ENCODE measurements at places on chromosomes 7 and 10.

DNA sequence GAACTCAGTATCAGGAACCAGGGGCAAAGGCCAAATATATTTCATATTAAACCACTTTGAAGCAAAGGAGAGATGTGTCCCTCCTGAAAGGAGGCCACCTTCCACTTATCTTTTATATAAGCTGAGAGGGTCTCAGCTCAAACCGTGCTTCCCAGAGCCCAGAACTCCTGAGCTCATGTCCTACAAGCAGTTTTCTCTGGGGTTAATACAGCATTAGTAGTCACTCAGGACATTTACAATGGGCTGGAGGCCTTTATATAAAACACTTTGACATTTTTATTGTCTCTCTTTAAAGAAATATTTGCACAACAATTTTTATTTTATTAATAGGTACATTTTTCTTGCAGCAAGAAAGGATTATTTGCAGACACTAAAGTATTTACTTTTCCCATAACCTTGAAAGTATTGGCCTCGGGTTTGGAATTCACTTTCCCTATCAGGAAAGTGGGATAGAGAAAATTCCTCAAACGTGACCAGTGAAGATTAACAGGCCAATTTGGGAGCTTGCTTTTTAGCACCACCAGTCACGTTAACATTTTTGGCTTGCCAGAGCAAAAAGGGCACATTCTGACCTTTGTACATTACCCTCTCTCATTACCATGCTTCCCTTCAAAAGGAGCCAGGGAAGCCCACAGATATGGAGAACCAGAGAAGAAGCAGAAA is 464.9 kb upstream of the NRP1 start:
- no peak for DNase-seq

GRCh38 chr10:70324951-70325781 is 41.4 kb upstream of the NPFFR1 start:
- DNase-seq: no peak

DNA sequence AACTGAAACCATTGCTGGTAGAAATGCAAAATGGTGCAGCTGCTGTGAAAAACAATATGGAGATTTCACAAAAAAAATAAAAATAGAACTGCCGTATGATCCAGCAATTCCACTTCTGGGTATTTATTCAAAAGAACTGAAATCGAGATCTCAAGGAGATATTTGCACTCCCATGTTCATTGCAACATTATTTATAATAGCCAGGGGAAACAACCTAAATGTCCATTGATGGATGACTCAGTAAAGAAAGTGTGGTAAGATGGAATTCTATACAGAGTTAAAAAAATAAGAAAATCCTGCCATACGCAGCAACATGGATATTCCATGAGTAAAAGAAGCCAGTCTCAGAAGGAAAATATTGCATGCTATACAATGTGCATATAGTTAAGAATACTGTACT is 290.6 kb upstream of the GHITM start:
- no peak for DNase-seq

DNA sequence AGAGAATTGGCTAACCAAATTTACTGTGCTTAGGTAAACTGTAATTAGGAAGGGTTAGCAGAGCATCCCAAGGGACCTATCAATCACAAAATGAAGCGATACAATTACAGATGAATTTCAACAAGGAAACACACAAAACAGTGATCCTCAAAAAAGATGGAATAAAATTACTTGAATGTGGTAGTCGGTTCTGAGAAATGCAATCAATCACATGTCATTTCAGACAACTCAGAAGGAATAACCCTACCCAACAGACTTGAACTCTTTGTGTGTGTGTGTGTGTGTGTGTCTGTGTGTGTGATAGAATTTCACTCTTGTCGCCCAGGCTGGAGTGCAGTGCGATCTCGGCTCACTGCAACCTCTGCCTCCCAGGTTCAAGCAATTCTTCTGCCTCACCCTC is 43.5 kb downstream of the ST8SIA6 start:
- DNase-seq: no peak

DNA sequence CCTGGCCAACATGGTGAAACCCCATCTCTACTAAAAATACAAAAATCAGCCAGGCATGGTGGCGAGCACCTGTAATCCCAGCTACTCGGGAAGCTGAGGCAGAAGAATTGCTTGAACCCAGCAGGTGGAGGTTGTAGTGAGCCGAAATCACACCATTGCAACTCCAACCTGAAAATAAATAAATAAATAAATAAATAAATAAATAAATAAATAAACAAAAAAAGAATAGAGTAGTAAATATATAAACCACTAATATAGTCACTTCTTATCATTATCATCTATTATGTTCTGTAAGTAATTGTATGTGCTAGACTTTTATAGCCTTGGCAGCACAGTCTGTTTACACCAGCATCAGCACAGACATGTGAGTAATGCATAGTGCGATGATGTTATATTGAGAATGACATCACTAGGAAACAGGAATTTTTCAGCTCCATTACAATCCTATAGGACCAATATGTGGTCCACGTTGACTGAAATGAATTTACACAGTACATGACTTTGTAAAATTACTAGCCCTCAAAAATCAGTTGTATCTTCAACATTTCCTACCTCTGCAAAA is 385.4 kb upstream of the ANKRD30A start:
- no peak for DNase-seq

DNA sequence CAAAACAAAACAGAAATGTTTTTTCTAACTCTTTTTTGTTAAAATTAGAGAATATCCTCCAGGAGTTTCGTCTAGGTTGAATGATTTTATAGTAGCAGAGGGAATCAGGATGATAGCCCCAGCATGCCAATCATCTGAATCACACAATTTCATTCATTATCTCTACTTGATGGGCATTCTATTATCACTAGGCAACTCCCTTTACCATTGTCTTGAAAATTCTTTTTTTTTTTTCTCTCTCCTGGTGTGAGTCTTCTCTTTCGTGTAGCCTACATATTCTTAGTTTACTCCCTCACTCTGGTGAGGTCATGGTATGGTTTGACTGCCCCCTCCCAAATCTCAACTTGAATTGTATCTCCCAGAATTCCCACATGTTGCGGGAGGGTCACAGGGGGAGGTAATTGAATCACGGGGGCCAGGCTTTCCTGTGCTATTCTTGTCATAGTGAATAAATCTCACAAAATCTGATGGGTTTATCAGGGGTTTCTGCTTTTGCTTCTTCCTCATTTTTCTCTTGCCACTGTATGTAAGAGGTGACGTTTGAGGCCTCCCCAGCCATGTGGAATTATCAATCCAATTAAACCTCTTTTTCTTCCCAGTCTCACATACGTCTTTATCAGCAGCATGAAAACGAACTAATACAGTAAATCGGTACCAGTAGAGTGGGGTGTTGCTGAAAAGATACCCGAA is 105.0 kb downstream of the OTUD1 start:
- DNase-seq: no peak

GRCh38 chr10:19014498-19014897 is 34.1 kb upstream of the MALRD1 start:
- no peak for DNase-seq

DNA sequence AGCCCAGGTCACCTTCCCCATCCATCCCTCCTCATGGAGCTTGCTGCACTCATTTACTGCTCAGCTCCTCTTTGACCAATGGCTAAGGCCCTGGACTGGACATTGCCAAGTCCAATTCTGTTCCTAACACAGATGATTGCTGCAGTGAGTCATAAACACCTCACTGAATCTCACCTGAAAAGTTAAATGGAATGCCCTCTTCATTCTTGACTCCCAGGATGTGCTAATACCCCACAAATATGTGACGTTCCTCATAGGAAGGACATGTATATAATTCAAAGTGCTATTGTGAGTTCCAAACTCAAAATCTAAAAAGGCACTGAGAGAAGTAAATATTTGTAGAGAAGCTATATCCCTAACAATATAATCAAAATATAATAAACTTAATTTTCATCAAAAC is 73.5 kb upstream of the DLX6 start:
- DNase-seq: no peak

- peak; percentile 75 for DNase-seq
These were observed 1.8 kb downstream of the GNG11 start for GRCh38 chr7:93923296-93923695.

- no peak for DNase-seq
These were observed 139.7 kb downstream of the TMEM26 start for GRCh38 chr10:61313460-61313859.

DNA sequence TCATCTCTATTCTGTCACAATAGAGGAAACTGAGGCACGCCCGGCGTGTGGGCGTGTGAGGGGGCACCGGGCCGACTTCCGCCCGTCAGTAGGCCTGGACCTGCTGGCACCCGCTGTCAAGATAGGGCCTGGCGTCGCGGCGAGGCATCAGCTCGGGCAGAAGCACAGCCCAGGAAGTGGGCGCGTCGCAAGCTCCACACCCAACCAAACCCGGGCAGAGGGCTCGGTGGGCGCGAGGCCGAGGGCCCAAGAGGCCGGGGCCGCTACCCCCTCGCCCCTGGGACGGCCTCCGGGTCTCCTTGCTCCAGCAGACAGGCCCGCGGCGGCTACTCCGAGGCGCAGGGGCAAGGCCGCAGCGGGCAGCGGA is 91.2 kb downstream of the SPAG6 start:
- DNase-seq: no peak

- no peak for DNase-seq
These were observed 15.3 kb upstream of the KCNIP2 start for GRCh38 chr10:101858723-101859500.

DNA sequence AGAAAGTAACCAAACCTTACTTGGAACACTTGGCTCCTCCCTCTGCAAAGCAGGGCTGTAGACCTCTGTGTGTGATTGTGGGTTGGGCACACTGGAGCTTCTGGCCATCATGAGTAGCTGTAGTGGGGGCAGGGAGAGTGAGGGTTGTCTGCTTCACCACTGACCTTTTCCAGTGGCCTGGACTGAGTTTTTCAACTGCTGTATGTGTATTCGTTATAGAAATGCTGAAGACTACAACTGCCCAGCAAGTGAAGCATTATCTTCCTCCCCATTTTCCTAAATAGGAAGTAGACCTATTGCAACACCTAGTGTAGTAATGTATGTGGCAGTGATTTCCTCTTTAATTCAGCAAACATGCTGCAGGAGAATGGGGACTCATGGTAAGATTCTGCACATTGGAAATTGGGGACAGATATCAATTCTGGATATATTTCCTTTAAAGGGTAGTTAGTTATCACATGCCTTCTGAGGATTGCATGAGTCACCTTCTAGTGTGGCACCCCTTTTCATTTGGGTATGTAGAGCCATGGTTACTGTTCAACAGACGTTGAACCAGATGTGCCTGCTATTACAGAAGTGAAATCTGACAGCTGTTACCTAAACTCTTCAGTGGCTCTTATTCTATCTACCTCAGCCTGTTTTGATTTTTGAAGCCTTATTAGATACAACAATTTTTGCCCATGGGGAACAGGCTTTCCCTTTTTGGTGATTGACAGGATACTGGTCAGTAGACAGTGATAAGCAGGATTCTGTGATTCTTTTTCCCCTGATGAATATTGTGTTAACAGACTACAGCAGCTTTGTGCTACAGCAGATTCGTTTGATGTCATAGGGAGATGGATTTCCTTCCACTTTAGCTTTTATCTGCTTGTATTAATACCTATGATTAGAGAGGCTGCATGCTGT is 130.9 kb downstream of the SND1 start:
- no peak for DNase-seq

DNA sequence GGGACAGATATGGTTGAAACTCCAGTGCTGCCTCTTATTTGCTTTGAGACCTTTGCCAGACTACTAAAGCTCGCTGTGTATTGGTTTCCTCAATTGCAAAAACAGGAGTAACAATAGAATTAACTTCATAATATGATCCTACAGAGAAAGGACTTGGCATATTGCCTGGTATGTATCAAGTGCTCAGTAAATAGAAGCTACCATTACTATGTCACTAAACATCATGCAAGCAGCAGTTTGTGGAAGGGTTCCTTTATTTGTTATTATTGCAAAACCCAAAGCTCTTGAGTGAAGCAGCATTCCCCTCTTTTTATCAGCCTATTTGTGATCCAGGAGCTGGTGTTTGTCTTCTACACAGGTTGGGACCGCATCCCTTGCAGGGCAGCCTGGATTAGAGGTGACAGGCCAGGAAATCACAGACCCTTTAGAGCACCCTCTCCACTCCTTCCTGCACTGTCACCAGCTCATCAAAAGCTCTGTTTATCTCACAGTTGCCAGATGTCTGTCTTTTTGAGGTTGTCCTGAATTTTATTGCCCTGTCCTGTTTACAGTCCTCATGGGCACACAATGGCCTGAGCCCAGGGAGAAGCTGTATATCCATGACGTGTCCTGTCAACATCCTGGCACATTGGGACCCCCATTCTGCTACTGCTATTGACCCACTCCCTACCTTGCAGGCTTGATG is 121.5 kb downstream of the SNX10 start:
- no peak for DNase-seq

DNA sequence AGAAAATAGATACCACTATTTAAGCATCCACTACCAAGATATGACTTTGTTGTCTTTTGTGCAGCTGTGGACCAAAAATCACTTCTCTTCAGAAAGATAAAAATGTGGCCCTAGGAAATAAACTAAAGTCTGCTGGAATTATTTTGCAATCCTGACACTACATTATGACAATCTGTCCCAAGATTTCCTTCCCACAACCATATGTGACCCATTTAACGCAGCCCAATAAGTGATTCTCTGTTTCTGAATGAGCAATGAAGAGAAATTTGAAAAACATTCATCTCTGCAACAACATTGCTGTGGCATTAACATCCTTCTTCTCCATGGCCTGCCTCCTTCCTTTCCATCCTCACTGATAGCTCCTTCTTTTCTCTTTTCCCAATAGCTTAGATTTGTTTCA is 212.0 kb downstream of the TSPAN12 start:
- DNase-seq: no peak

DNA sequence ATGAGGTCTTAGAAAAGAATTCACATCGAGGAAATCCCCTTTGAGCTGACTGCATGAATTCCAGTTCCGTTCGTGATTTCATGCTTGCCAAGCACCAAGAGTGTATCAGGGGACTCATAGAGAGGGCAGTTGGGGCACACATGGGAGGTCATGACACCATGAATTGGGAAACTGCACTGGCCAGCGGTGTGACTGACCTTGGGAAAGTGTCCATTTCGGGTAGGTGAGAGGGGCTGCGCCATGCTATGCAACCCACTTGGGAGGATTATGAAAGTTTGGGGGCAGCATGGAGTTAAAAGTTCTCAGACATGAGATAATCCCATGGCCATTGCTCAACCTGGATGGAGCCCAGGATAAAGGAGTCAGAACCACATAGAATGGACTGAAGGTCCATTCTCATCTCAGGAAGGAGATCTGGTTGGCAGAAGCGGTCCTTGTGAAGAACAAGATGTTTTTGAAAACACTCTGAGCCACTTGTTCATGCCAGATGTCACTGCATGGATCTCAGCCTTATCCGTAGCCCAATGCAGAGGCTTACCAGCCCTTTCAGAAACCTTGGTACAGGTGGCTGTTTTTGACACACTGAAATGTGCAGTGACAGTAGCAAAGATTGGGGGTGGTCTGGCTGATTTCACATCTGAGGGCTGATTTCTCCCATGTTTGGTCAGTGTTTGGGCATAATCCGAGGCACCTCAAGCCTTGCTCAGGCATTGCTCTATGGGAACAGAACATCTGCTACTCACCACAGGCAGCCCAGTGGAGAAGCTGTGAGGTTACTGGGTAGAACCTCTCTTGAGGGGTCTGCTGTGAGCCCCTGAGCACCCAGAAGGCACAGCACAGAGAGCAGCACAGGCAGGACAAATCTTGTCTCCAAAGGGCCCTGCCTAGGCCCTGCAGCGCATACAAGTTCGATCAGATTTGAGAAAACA is 252.3 kb downstream of the CXCL12 start:
- no peak for DNase-seq
